Transverse colon (tissue), 4 donors: ENCODE measurements at places on chromosomes 13 and 19. TPM values are rescaled to one million over a fixed set of nuclear protein-coding genes. Genes with fewer than 3 reads are reported as not detected.

GRIK5 gene
- total RNA-seq: 1.6 TPM

ZNF726 gene
- 1.9 TPM for total RNA-seq

DNA sequence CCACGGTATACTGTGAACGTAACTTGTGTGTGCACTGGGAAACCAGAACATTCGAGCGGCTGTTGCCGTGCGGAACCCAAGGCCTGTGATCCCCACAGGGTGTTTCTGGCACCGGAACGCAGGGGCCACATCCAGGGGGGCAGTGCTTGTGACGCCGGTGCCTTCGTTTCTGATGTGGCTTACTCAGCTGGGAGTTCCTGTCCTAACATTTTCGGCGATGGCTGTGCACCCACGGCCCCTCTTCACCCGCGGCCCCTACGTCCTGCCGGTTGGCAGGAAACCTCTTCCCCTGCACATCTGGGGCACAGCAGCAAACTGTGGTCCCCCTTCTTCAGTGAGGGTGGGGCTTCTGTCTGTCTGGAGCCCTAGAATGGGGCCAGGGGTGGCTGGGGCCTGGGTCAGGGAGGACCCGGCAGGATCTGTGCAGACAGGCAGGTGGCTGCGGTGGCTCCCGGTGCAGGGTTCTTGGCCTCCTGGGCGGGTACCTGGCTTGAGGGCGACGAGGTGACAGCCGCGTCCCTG, 26.2 kb downstream of the CSNK1G2 start:
- DNase-seq: no peak

FUT6 gene
- 140 TPM for total RNA-seq

LYL1 gene
- 33.4 TPM for total RNA-seq

- no peak for DNase-seq
Observed at GRCh38 chr13:66933994-66934393, 296.1 kb downstream of the PCDH9 start.

FPR1 gene
- not detected for total RNA-seq

C1QTNF9B gene
- total RNA-seq: not detected
